HT1080 (cell line): ENCODE measurements at places on chromosomes 2 and 18.
A peak's percentile ranks its signal among the peaks of the same experiment; 100 is the strongest.

GRCh38 chr2:57049273-57049672, 865.5 kb downstream of the CCDC85A start:
- no peak for DNase-seq

DNA sequence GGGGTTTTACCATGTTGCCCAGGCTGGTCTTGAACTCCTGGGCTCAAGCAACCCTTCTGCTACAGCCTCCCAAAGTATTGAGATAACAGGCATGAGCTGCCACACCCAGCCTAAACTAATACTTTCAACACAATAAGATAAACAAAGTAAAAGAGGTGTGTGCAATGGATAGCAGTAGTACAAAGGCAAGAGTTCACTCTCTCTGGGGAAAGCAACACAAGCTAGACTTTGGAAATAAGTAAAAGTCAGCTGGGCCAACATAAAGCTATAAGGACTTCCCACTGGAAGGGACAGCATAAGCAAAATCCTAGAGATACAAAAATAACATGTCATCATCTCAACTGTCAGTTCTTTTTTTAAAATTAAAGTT, 5.2 kb upstream of the NOSTRIN start:
- no peak for DNase-seq

DNA sequence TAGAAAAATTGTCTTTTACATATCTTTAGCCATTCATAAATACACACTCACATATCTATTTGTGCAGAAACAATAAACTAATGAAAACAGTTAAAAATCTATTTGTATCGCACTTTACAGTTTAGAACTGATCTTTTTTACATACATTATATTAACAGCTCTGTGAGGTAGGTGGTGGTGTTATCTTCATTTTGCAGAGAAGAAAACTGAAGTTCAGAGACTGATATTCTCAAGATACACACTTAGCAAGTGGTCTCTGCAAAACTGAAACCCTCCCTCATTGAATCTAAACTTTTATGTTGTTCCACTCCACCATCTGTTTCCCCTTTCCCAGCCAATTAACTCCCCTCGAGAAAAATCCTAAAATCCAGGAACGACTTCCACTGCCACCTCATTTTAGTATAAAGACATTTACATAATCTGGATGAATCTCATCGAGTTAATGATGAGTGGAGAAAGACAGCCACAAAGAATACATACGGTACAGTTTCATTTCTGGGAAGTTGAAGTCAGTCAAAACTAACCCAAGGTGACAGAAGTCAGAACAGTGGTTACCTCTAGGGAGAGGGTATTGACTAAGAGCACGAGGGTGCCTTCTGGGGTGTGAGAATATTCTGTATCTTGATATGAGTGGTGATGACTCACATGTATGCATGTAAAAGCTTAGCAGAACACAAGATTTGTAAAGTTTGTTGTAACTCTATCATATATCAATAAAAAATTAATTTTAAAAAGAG, 524.2 kb upstream of the TCF4 start:
- peak; percentile 44 for DNase-seq

DNA sequence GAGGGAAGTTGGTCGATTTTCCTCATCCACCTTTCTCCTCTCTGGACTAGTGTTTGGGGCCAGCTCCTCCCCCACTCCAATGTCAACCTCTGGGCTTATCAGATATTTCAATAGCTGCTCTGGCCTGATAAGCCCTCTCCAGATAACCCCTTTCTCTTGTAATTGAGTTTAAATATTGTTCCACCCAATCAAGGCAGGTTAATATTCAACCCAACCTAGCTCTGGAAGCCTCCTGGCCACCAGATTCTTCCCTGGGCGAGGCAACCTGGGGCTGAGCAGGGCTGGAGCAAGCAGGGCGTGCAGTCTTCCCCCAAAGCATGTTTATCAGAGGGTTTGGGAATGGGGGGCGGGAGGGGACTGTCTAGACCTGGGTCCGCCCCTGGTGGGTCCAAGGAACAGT, 73.8 kb downstream of the TFCP2L1 start:
- DNase-seq, result no peak

- no peak for DNase-seq
These were observed 22.1 kb downstream of the TYMS start for GRCh38 chr18:679516-679915.

GRCh38 chr18:67525328-67526099, 9.0 kb upstream of the DSEL start:
- DNase-seq, result peak; percentile 93

GRCh38 chr18:74774486-74774885, 176.8 kb downstream of the ZNF407 start:
- no peak for DNase-seq

DNA sequence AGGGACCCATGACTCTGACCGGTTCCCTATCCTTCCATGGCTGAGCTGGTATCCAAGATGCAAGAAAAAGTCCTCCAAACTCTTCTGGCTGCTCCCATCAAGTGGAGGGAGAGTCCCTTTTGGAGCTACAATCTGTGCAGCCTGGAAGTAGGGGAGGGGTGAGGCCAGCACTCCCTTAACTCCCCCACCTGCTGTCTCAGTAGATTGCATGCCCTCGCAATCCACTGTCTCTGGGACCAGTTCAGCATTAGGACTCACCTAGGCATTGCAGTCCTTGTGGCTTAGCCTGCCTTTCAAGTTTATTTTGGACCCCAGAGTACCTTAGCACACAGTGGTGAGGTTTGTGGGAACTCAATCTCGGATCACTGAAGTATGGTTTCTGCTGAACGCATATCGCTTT, 14.2 kb upstream of the FMNL2 start:
- DNase-seq, result no peak

DNA sequence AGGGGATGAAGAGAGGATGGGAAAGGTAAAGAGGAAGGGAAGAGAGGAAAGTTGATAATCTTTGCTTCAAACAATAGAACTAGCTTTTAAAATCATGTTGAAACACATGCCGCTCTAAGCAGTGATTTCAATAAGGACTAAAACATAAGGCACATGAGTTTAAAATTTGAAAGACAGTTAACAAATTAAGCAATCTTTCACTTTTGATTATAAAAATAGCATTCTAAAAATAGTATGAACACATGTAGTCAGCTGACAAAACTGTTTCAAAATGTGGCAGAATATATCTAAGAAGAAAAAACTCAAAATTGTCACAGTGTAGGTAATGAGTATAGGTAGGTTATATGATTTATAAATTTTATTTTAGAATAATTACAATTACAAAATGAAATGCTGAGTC, 25.3 kb downstream of the PSME4 start:
- no peak for DNase-seq

DNA sequence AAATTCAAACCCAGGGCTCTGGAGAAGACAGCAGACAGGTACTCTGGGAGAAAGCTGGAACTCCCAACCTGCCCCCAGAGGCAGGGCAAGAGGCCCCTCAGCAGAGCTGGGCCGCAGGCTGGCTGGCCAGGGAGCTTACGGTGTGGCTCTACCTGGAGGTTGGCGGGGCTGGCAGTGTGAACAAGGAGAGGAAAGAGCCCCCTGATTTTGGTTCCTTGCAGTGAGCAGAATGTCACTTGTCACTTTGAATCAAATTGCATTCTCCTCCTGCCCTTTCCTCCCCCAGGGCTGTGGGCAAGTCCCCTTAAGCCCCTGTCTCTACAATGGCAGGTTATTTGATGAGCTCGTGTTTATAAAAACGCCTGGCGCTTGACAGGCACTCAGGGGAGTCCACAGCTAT, 32.6 kb downstream of the MYO7B start:
- no peak for DNase-seq

GRCh38 chr2:225662101-225662500, 262.6 kb downstream of the NYAP2 start:
- DNase-seq, result no peak

DNA sequence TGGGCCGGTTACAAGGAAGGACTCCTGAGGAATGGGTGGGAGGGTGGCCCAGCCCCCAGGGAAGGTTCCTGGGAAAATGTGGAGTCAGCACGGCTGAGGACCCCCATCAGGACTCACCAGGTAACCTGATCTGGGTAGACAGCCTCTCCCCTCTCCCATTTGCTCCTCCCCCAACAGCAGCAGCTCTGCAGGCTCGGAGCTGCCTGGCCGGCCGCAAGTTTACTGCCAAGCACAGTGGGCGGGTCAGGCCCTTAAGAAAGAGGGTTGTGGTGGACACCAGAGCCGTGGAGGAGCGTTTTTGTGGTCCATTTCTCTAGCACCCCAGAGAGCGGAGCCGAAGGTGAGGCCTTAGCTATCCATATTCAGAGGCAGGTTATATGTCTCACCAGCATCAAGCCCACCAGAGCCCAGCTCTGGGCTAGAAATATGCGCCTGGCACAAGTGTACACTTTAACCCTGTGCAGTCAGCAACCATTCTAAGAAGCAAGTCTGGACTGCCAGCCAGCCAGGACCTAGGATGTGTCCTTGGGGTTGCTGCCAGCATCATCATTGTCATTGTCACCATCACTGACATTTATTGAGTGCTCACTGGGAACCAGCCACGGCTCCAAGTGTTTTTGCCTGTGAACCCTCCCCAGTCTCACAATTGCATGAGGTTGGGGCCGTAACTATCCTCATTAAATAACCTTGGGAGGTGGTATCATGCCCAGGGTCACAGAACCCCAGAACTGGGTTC, 190.1 kb downstream of the KLHL29 start:
- no peak for DNase-seq

DNA sequence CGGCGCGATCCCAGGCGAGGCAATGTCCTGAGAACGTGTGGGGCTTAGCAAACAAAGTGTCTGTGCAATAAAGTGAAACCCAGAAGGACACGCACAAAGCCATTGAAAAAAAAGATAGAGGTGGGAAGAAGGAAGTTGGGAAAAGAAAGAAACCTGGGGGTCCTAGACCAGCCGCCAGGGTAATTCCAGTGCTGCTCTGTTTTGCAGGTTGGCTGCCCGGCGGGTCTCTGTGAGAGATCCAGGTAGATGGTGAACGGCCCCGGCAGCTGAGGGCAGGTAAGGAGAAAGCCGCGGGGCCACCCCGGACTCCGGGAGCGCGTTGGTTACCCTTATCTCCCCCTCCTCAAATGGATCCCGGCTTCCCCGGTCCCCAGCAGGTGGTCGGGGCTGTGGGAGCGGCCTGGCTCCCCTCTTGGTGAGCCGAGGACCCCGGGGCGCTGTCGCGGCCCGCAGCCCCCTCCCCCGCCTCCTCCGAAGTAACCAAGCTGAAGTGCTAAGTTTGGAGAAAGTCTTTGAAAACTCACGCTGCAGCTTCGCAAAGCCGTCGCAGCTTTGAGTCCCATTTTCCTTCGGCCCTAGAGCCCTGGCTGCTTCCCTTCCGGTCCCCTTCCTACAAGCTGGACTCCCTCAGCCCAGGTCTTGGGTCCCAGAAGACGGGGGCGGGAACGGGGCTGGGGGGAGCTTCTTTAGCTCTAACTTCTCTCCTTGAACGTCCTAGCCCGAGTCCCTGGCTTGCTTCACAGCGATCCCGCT, 588 bp downstream of the OTX1 start:
- no peak for DNase-seq

GRCh38 chr18:58152891-58153290, 108.9 kb downstream of the NEDD4L start:
- DNase-seq, result no peak

- peak; percentile 59 for DNase-seq
These were observed 111.4 kb downstream of the FEZ2 start for GRCh38 chr2:36486521-36487044.

- no peak for DNase-seq
These were observed 9.5 kb downstream of the INPP1 start for GRCh38 chr2:190352668-190353536.

DNA sequence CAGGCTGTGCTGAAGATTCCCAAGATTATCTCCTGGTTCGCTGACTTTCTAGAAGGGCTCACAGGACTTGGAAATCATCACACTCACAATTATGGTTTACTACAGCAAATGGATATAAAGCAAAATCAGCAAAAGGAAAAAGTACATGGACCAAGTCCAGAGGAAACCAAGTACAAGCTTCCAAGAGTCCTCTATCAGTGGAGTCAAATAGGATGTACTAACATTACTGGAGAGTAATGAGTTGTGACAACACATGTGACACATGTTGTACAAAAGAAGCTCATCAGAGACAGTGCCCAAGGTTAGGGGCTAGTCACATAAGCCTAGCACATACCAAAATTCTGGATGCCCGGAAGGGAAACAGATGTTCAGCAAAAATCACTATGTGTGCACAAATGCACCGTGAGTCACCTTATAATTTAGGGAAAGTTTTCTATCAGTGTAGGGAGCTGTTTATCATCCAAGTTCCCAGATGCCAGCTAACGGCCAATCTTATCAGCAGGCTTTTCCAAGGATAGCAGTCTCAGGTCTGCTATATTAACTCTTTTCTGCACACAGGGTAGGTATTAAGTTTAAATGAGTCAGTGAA, 9.5 kb downstream of the TMEM237 start:
- no peak for DNase-seq

GRCh38 chr2:37711308-37711731, 39.9 kb upstream of the CDC42EP3 start:
- DNase-seq, result peak; percentile 99

GRCh38 chr2:163733301-163733938, 2.4 kb downstream of the FIGN start:
- peak; percentile 23 for DNase-seq

GRCh38 chr2:100291152-100291970, 30.9 kb downstream of the LONRF2 start:
- peak; percentile 99 for DNase-seq

DNA sequence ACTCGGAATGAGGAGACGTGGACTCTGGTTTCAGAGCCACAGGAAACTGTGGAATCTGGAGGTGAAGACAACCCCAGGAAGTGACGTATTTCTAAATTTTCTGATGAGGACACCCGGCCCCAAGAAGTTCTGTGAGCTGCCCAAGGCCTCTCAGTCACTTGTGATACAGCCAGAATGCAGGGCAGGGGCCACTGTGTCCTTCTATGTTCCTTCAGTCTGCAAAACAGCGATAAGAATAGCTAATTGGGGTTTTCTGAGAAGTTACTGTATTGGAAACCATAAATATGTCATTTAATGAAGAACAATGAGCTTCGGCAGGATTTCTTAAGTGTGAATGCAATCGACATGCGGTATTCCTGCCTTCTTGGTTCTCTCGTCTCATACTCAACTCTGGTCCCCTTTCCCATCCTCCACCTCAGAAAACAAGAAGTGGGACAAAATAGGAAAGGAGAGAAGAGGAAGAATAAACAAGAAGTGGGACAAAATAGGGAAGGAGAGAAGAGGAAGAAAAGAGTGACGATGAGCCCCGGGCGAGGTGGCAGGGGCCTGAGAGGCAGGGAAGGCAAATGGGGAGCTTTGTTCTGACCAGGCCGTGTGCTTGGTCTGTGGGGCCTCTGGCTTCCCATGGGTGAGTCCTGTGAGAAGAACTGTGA, 282.0 kb upstream of the REV1 start:
- DNase-seq, result no peak
